ENCODE measurements at places on chromosomes 11 and 22.

DNA sequence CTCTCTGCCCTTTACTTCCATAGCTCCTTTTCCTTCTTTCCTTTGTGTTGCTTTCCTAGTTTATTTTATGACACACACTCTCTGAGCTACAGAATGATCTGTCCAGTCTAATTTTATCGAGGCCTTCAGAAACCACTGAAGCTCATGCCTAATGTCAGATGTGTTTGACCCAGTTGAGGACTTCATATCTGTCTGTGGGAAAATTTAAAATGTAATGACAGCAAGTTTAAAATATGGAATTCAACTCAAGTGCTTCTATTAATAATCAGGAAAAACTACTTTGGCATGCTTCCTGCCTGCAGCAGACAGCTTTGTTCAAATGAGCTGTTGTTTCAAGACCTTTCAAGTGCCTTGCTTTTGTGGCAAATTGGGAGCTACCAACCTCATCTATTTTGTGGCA, 261.8 kb upstream of the MTNR1B start:
- DNase-seq: no peak

DNA sequence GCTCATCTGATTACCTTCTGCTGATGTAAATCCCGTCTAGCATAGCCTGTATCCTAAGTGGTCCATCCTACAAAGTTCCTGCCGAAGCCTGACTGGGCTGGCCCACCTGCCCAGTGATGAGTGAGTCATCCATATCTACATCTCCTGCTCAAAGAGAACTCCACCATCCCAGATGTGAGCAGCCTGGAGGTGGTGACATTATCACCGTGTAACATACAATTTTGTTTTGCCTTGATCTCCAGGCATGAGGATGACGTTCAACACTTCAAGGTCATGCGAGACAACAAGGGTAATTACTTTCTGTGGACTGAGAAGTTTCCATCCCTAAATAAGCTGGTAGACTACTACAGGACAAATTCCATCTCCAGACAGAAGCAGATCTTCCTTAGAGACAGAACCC, 5.6 kb downstream of the TMA7B start:
- DNase-seq: no peak

GRCh38 chr22:49192180-49192856, 635.4 kb downstream of the BRD1 start:
- DNase-seq: no peak

DNA sequence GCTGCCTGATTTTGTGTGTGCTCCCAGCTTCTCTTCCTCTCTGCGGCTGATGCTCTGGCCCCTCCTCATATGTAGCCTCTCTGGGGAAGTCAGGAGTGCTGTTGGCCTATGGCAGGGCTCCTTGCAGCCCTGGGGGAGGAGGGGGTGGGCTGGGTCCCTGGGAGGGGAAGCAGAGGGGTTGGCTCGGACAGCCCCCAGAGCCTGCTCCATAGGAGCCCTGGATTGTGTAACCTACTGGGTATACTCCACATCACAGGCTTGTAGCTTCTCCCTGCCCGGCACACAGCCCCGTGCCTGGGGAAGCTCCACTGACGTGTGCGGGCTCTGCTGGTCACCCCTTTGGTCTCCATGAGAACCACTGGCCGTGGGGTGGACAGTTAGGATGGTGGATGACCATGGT, 113.8 kb downstream of the ST3GAL4 start:
- DNase-seq: no peak

Data from T-cell (primary cell).